Activated naive CD4-positive, alpha-beta T cell treated with anti-CD3 and anti-CD28 coated beads for 36 hours (primary cell): ENCODE measurements at places on chromosomes 6 and 20. TPM values are rescaled to one million over a fixed set of nuclear protein-coding genes. Genes with fewer than 3 reads are reported as not detected.

GRCh38 chr6:35341557-35341956, 801 bp upstream of the PPARD start:
- H3K4me3 ChIP-seq = no peak overlapping the region
- no peaks in the 10 kb centered on the region for H3K27me3 ChIP-seq
- H3K36me3 ChIP-seq = no peaks in the 10 kb centered on the region
- no peak overlapping the region for H3K27ac ChIP-seq
- DNase-seq = no peak

DNA sequence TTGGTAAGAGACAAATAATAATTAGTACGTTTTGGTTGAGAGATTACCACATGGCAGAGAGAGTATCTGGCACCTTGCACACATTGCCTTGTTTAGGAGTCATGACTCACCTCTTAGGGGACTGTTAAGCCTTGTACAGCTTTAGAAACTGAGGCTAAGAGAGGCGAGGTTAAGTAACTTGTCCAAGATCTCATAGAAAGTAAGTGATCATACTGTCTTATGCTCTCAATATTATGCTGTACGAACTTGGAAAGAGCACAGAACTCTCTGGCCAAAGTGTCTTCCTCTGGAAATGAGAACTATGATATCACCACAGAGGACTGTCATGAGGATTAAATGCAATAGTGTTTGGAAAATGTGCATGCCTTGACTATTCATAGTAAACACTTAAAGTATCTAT, 249.0 kb downstream of the UTRN start:
- no peak overlapping the region for H3K27ac ChIP-seq
- H3K4me3 ChIP-seq = no peak overlapping the region
- no peaks in the 10 kb centered on the region for H3K27me3 ChIP-seq
- DNase-seq = no peak
- H3K4me1 ChIP-seq = peaks cover 2% of the 10 kb centered on the region

GRCh38 chr6:56718236-56718635, 75.5 kb upstream of the DST start:
- no peaks in the 10 kb centered on the region for H3K36me3 ChIP-seq
- no peak overlapping the region for H3K27ac ChIP-seq
- no peak overlapping the region for H3K4me3 ChIP-seq
- H3K4me1 ChIP-seq = no peaks in the 10 kb centered on the region
- no peak for DNase-seq

DNA sequence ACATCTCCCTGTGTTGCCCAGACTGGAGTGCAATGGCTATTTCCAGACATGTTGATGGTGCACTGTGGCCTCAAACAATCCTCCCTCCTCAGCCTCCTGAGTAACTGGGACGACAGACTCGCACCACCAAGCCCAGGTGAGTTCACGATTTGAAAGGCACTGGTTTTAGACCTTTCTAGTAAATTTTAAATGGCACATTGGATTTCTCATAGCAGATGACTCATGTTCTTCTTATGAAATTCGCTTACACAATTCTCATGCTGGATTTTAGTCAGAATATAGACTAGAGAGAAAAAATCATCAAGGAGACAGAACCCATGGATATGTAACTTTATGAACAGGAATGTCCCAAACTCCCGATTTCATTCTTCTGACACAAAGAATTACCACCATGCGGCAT, 18.1 kb upstream of the PXDC1 start:
- H3K4me3 ChIP-seq = no peak overlapping the region
- DNase-seq = no peak
- H3K4me1 ChIP-seq = no peaks in the 10 kb centered on the region

- no peaks in the 10 kb centered on the region for H3K27me3 ChIP-seq
- H3K27ac ChIP-seq = no peak overlapping the region
- H3K36me3 ChIP-seq = no peaks in the 10 kb centered on the region
- H3K4me3 ChIP-seq = no peak overlapping the region
Measured at GRCh38 chr20:6269168-6269873, 146.5 kb upstream of the FERMT1 start.

DNA sequence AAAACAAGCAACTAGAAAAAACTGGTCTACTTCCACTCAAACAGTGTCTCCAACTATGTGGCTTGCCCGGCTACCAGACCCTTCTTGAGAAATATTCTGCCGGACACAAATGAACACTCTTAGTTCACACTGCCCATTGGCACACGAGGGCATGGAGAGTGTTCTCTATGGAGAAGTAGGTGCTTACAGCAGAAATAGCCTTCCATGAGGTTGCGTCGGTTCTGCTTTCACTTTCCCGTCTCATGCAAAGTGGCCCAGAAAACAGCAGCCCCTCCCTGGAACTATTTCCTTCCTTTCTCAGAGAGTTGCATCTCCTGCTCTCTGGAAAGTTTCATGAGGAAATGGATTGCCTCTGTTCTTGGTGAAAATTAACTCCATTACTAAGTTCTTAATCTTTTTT, 9.5 kb upstream of the HLA-DOA start:
- H3K4me1 ChIP-seq = peaks cover 12% of the 10 kb centered on the region
- H3K27ac ChIP-seq = no peak overlapping the region
- H3K4me3 ChIP-seq = peak overlapping the region; percentile 25
- no peaks in the 10 kb centered on the region for H3K36me3 ChIP-seq

DNA sequence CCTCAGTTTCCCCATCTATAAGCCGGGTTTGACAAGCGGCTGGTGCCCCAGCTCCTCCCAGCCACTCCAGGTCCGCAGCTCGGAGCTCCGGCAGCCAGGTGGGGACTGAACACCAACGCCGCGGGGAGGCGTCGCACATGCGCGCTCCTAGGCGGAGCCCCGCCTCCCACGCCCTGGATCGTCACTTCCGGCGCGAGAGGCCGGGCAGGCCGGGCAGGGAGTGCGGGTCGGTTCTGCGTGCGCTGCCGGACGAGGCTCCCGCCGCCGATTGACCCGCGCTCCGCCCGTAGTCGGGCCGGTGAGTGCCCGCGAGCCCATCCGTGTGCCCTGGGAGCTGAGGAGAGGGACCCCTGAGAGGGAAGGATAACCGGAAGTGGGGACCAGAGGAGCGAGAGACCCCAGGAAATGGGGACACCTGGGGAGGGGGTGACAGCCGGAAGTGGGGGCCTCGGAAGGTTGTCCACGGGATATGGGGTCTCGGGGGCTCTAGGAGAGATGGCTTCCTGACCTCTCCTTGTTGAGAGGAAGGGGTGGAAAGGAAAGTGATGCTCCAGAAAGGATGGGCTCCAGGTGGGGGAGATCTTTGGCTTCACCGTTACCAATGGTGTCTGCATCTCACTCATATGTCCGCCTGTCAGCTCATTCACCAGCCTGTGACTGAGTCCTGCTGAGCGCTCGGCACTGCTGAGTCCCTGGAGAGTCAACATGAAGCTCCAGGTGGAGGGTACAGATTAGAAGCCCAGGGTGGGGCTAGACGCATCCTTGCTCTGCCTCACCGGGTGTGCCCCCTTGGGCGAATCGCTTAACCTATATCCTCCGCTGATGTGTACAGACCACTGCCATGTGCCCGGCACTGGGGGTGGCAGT, at the start of gene TTPAL:
TTPAL (plus strand) TSS at position 181 of the 867 bp plus-strand sequence. CDS start 4,126 bp downstream, outside the sequence.
- peak within 1 kb of the TSS; percentile 95 for H3K4me3 ChIP-seq
- peaks cover 3% of the 10 kb centered on the region for H3K36me3 ChIP-seq
- peaks cover 20% of the 10 kb centered on the region for H3K4me1 ChIP-seq
- H3K27ac ChIP-seq = peak within 1 kb of the TSS; percentile 96
- no peaks in the 10 kb centered on the region for H3K27me3 ChIP-seq

DNA sequence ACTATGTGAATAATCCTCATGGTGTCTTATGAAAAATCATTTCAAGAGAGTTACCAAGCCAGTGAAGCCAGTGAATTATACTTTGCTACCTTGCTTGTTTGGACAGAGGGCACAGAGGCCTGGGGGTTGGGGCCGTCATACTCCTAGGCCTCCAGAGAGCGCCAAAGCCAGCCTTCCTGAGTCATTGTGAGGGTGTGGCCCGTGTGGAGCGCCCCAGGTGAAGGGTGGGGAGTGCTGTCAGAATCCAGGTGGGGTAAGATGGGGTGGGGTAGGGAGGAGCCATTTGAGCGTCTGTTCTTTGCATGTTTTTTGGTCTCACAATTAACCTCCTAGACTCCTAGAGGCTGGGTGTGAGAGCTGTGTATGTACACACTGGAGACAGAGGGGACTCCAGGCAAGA, 71.1 kb downstream of the PERP start:
- no peaks in the 10 kb centered on the region for H3K4me1 ChIP-seq
- H3K27me3 ChIP-seq = no peaks in the 10 kb centered on the region
- no peak for DNase-seq
- no peak overlapping the region for H3K4me3 ChIP-seq
- no peak overlapping the region for H3K27ac ChIP-seq

- no peak for DNase-seq
- no peak overlapping the region for H3K27ac ChIP-seq
- H3K4me1 ChIP-seq = no peaks in the 10 kb centered on the region
- no peaks in the 10 kb centered on the region for H3K27me3 ChIP-seq
Measured at GRCh38 chr6:15147827-15148226, 98.0 kb upstream of the JARID2 start.

DNA sequence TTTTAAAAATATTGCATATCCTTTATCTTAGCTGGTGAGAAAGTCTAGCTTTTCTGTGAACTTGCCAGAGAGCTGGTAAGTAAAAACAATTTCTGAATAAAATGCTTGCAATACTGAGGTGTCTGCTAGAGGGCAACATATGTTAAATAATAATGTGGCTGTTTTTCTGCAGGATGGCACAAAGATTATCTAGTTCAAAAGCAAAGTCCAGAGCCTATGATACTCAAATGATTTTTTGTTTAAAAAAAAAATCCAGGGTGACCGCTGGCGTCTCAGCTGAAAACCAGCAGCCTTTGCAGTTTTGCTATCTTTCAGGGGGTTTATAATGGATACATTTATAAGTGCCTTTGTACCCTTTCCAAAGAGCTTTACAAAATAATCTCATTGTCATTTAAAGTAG, 194.9 kb downstream of the PHACTR1 start:
- no peaks in the 10 kb centered on the region for H3K36me3 ChIP-seq
- H3K27me3 ChIP-seq = peaks cover 5% of the 10 kb centered on the region
- no peaks in the 10 kb centered on the region for H3K4me1 ChIP-seq
- H3K27ac ChIP-seq = no peak overlapping the region
- no peak overlapping the region for H3K4me3 ChIP-seq

DNA sequence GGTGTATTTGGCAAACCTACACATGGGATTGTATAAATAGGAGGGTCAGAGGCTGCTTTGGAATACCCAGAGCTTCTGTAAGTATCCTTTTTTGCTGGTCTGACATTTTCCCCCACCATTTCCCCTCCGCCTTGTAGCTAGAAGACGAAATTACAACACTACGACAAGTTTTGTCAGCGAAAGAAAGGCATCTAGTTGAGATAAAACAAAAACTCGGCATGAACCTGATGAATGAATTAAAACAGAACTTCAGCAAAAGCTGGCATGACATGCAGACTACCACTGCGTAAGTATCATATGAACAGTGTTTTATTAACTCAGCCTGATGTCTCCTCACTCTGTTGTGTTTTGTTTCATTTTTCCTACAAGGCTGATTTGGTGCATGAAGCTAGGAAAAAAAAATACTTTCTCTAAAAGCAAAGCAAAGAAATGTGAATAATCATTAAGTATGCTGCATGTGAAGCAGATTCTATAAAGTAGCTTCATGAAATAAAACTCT, 72.7 kb downstream of the HDDC2 start:
- H3K27ac ChIP-seq = no peak overlapping the region
- no peak overlapping the region for H3K4me3 ChIP-seq
- no peak for DNase-seq
- H3K36me3 ChIP-seq = no peaks in the 10 kb centered on the region

DNA sequence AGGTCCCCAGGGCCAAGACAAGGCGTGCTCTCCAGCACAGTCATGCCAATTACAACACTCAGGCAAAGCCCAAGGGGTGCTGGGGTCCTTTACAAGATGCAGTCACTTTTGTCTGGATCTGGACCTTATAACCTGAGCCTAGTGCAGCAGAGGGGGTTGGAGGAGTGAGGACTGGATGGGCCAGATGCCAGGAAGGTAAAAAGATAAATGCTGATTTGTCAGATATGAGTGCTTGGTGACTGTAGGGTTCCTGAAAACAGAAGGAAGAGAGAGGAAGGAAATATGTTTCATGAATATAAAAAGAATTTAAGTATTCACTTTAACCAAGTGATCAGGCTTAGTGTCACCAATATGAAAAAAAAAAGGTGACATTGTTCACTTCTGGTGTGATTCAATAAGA, 43.4 kb upstream of the TFAP2A start:
- H3K4me3 ChIP-seq = no peak overlapping the region
- no peak for DNase-seq
- H3K4me1 ChIP-seq = no peaks in the 10 kb centered on the region
- H3K27ac ChIP-seq = no peak overlapping the region
- no peaks in the 10 kb centered on the region for H3K36me3 ChIP-seq
- peaks cover 18% of the 10 kb centered on the region for H3K27me3 ChIP-seq

GRCh38 chr6:152206072-152206818, 398.8 kb downstream of the ESR1 start:
- H3K36me3 ChIP-seq = peaks cover 27% of the 10 kb centered on the region
- H3K4me1 ChIP-seq = peaks cover 6% of the 10 kb centered on the region
- DNase-seq = peak; percentile 66

- DNase-seq = no peak
- peaks cover 7% of the 10 kb centered on the region for H3K4me1 ChIP-seq
- no peak overlapping the region for H3K27ac ChIP-seq
- H3K27me3 ChIP-seq = peaks cover 11% of the 10 kb centered on the region
Measured at GRCh38 chr6:148701375-148701774, 45.5 kb upstream of the UST start.

- H3K4me3 ChIP-seq = no peak overlapping the region
- no peaks in the 10 kb centered on the region for H3K4me1 ChIP-seq
- no peak overlapping the region for H3K27ac ChIP-seq
- no peaks in the 10 kb centered on the region for H3K27me3 ChIP-seq
Measured at GRCh38 chr6:51459958-51460357, 627.5 kb downstream of the PKHD1 start.

GRCh38 chr6:63571361-63572043, 778 bp upstream of the LOC128125822 start:
- H3K27ac ChIP-seq = peak overlapping the region; percentile 89
- H3K36me3 ChIP-seq = peaks cover 18% of the 10 kb centered on the region
- no peaks in the 10 kb centered on the region for H3K27me3 ChIP-seq
- H3K4me1 ChIP-seq = peaks cover 24% of the 10 kb centered on the region
- DNase-seq = peak; percentile 63

DNA sequence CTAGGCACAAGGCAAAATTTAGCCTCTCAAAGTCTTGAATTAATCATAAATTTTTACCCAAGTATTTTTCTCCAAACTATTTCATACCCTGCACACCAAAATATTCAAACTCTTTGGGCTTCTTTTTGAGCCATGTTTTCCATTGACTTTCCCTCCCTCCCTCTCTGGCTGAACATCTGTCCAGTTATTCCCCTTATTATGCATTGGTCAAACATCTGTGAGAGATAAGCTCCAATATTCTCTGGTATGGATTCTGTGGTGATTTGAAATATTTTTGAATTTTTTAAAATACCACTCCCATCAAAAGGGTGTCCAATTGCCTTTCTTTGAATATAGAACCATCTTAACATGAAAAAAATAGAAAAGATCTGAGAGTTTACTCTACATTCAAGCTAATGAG, 244.2 kb downstream of the RFPL4B start:
- no peaks in the 10 kb centered on the region for H3K4me1 ChIP-seq
- DNase-seq = no peak
- H3K27ac ChIP-seq = no peak overlapping the region
- no peak overlapping the region for H3K4me3 ChIP-seq
- no peaks in the 10 kb centered on the region for H3K36me3 ChIP-seq

The BHLHE23 gene
- not detected for total RNA-seq

The VARS2 gene
- 78.1 TPM for total RNA-seq

The EYA2 gene
- not detected for total RNA-seq

The SIRPB2 gene
- total RNA-seq = not detected

The C2 gene
- total RNA-seq = 2.1 TPM

The TEAD3 gene
- total RNA-seq = 1.1 TPM

The C20orf141 gene
- not detected for total RNA-seq

The SLC35F1 gene
- total RNA-seq = 0.07 TPM

The PANK2 gene
- 44.7 TPM for total RNA-seq

The HSPA1L gene
- total RNA-seq = 0.86 TPM

The MDFI gene
- total RNA-seq = not detected
